Fibroblast of skin of left quadriceps (primary cell): ENCODE measurements at places on chromosomes 1 and 21.

- peak; percentile 53 for DNase-seq
These were observed 4.1 kb upstream of the ACOT11 start for GRCh38 chr1:54543729-54544496.

DNA sequence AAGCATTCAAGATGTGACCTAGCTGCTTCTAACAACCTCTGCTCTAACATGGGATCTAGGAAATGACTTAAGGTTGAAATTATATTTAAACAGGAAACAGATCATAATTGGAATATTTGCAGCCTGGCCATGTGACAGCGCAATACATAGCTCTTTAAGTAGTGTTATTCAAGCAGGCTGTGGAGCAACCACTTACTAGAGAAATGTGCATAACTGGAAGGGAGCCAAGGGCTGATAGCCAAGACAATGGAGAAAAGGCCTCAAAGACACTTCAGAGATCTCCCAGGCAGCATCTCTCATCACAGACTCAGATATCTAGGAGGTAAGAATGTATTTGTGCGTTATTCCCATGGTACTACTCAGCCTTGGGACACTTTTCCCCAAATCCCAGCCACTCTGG is 823.0 kb upstream of the PRMT6 start:
- peak; percentile 39 for DNase-seq

GRCh38 chr1:50983219-50983802 is 13.3 kb downstream of the CDKN2C start:
- DNase-seq = no peak

DNA sequence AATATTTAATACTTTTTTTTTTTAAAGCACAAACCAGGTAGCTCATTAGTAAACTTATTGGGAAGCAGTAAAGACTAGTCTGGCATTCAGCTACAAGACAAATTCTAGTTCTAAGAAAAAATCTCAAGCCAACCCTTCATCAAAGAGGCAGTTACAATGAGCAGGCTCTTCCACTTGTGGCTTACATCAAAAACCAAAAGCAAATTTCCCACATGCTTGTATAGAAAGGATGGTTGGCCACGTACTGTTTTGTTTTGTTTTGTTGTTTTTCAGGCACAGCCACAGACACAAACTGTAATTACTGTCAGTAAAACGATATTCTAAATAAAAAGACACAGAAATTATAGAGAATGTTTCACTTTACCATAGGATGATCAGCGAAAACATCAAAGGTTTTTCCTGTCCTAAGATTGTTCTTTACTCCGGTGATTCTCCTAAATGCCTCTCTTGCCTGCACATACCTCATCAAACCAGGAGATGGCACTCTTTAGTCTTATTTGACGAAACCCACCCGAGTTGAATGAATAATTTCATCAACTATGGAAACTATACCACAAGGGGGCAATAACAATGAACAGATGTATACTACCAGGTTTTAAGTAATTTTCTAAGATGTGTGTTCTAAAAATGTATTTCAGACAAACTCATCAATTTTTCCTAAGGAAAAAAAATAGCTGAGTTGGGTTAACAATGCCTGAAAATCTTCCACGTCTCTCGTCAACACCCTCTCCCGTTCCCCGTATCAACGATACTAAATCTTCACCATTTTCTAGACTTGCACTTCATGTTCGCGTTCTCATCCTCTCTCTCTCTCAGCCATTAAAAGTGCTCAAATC is 26.9 kb downstream of the RPL5 start:
- DNase-seq = peak; percentile 70

- DNase-seq = no peak
These were observed 116.9 kb downstream of the KCNK1 start for GRCh38 chr1:233730809-233731208.

GRCh38 chr1:245730801-245731200 is 576.0 kb downstream of the KIF26B start:
- DNase-seq = no peak

- DNase-seq = no peak
These were observed 6.5 kb downstream of the NBL1 start for GRCh38 chr1:19650416-19651140.

DNA sequence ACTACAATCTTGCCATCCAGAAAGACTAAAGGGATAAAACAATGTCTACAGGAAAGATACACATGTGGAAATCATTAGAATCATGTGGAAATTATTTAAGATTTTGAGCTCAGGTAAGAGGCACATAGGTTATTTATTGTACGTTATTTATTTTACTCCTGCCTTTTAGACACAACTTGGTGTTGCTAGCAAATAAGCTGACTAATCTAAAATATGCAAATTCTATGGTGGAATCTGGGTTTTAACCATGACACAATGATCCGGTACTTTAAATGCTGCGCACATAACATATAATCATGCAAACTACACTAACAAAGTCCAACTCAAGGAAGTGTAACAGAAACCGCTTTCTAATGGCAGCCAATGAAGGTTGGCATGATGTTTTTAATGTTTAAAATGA is 112.5 kb downstream of the IFI44 start:
- DNase-seq = no peak

GRCh38 chr1:7549277-7550161 is 221.6 kb upstream of the VAMP3 start:
- peak; percentile 45 for DNase-seq

DNA sequence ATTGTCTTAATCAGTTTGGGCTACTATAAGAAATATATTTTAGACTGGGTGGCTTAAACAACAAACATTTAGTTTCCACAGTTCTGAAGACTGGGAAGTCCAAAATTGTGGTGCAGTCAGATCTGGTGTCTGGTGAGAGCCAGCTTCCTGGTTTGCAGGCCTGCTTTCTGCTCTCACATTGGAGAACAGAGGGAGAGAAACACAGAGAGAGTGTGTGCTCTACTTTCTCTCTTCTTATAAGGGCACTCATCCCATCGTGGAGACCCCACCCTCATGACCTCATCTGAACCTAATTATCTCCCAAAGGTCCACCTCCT is 4.1 kb downstream of the LEPR start:
- DNase-seq = no peak

DNA sequence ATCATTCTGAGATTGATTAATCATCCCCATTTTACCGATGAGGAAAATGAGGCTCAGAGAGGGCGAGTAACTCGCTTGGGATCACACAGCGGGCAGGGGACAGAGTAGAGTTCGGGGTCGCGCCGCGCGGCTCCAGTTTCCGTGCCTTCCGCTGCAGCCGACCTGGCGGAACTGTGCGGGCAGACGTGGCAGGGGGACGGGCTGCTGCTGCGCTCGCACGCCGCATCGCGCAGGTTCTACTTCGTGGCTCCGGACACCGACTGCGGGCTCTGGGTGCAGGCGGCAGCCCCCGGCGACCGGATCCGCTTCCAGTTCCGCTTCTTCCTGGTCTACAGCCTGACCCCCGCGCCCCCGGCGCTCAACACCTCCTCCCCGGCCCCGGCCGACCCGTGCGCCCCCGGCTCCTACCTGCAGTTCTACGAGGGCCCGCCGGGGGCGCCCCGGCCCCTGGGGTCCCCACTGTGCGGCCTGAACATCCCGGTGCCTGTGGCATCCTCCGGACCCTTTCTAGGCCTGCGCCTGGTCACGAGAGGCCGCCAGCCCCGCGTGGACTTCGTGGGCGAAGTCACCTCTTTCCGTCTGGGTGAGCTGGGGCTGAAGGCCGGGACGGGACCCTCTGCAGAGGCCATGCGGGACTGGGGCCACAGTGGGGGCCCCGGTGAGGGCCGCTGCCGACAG is 2.3 kb downstream of the LDLRAD2 start:
- no peak for DNase-seq

- no peak for DNase-seq
These were observed 996 bp upstream of the MGST3 start for GRCh38 chr1:165629848-165630628.

DNA sequence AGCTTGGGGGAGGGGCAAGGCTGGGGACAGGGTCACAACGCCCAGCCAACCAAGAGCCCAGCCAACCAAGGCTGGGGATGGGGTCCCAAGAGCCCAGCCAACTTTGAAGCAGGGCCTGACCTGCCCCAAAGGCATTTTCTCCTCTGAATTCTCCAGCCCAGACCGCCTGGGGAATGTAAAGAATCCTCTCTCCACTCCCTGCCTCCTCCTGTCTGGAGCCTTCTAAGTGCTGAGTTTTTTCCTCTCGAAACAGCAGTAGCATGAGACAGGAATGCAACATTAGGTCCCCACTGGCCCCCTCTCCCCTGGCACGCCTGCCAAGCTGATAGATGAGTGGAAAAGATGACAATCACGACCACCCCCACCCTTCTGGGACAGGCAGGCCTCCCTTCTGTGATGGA is 17.0 kb downstream of the C1orf198 start:
- peak; percentile 55 for DNase-seq

- no peak for DNase-seq
These were observed 125.2 kb downstream of the MAST2 start for GRCh38 chr1:45928486-45929205.

- no peak for DNase-seq
These were observed 124.8 kb upstream of the LMO4 start for GRCh38 chr1:87203904-87204303.

DNA sequence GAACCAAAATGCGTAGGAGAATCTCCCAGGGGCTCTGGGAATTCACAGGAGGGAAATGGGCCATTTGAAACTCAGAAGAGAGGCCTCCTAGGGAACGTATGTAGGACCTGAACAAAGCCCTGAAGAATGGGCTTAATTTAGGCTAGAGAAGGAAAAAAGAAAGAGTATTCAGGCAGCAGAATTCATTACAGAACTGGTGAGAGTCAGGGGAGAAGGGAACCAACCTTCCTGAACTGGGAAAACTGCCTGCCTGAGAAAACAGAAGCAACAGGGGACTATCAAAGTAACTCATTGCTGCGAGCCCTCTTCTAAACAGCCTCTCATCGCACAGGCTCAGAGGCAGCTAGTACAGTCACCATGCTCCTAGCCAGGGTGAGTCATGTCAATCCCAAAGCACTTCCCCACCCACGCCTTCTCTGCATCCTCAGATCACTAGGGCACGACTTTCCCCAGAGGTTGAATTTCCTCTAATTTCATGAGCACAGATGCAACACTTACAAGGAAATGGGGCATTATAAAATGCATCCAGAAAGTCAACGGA is 98.1 kb downstream of the ADSS2 start:
- peak; percentile 77 for DNase-seq

- DNase-seq = no peak
These were observed 418.8 kb downstream of the ZP4 start for GRCh38 chr1:237471956-237472355.

DNA sequence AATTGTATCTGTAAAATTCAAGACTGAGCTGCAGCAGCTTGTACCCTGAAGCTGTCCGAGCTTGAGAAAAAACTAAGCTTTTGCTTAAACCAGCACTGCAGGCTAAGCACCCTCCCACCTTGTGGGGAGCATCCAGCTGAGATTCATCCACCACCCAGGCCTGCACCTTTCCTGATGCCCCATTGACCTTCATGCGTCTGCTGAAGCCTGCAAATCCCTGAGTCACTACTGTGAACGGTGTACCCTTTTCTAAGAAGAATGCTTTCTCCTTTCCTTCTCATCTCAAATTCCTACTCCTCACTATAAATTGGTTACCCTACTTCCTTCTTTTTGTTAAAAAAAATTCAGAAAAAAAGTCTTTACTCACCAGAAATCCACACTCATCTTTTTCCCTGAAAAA is 90.9 kb upstream of the RGS18 start:
- DNase-seq = no peak

DNA sequence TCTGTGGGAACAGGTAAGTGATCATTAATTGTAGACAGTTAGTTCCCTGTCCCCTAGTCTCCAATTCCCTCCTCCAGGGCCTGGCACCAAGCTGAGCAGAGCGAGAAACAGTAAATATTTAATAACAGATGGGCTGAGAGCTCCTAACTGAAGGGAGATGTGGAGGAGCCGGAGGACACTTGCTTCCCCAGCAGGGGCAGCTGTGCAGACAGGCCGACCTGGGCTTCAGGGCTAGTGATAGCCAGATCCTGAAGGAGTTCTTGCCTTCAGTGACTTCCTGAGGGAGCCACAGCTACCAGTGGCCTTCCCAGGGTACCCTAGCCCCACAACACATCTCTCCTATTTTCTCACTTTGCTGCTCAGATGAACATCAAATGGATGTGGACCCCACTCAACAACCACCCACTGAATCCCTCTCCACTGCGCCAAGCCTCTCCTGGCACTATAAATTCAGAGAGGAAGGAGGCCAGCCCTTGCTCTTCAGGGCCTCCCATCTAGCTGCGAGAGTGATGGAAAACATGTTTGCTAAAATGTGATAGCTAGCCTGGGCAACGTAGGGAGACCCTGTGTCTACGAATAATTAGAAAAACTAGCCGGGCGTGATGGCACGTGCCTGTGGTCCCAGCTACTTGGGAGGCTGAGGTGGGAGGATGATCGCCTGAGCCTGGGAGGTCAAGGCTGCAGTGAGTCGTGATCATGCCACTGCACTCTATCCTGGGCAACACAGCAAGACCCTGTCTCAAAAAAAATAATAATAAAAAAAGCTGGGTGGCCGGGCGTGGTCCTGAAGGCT is 26.9 kb upstream of the SYNC start:
- no peak for DNase-seq

DNA sequence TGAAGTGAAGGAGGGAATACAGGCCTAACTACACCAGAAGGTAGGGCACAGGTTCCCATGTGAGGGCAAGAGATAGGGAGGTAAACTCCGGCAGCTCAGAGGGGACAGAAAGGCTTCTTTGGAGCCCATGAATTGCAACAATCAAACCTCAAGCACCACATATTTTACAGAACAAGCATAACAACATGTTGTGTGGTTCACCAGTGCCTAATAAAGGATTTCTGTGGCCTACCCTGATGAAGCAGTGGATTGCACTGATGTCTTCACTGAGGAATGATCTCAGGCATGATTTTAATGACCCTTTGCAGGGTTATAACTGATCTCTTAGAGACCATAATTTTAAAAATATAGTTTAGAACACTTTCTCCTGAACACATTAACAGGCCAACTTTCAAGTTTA is 77.4 kb downstream of the RUNX1 start:
- no peak for DNase-seq

DNA sequence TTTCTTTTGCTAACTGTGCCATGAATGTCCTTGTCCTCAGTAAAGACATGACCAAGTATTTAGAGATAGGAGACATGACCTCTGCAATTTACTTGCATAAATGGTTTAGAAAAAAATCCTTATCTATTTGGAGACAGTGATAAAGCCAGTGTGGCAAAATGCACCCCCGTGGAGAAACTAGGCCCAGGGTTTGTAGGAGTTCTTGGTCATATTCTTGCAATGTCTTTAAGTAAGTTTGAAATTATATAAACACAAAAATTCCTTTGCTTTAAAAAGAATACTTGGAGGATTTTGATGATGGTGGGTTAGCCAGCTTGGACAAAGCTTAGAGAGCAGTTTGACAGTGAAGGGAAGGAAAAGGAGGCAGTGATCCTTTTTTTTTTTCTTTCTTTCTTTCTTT is 101.9 kb upstream of the SLC45A1 start:
- DNase-seq = no peak

DNA sequence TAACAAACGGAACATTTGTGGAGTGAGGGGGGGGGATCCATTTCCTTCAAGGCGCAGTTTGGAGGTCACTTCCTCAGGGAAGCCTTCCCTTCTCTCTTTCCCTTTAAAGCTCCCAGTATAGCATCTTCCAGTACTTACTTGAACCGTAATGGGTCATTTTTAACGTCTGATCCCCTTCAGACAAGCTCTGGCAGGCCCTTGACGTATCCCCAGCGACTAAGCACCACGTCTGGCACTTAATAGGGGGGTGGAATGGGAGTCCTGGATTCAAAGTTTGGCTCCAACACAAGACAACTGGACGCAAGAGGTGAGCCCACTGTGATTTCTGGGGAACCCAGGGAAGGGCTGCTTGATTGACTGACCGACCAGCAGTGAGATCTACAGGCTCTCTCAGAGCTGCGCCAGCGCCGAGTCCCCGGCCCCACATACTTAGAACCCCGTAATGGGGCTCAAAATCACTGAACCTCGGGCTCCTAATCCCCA is 441 bp downstream of the YARS1 start:
- peak; percentile 5 for DNase-seq
